ENCODE measurements at places on chromosomes 1 and 21.

DNA sequence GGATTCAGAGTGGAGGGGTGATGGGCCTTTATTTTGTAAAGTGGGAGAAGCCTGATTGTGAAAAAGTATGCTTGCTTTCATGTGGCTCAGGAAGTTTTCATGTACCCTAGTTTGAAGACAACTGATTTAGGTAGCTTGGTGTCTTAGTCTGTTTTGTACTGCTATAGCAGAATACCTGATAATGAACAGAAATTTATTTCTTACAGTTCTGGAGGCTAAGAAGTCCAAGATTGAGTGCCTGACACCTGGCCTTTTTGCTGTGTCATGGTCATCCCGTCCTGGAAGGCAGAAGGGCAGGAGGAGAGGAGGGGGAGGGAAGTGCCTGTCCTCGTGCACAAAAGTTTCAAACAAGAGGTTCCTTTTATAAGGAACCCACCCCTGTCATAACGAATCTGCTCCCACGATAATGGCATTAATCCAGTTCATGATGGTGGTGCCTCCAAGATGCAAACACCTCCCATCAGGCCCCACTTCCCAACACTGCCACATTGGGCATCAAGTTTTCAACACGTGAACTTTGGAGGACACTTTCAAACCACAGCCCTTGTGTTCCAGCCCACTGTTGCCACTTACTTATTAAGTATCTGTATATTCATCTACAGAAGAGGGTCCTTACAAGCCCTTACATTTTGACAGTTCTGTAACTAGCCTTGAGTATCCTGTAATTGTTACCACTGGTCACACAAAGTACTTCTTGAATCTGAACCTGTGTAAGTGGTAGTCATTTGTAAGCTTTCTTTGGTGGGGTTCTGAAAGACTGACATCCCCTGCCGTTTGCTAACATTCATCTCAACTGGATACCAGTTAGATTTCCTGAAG is 9.5 kb downstream of the UCK2 start:
- DNase-seq, result no peak

DNA sequence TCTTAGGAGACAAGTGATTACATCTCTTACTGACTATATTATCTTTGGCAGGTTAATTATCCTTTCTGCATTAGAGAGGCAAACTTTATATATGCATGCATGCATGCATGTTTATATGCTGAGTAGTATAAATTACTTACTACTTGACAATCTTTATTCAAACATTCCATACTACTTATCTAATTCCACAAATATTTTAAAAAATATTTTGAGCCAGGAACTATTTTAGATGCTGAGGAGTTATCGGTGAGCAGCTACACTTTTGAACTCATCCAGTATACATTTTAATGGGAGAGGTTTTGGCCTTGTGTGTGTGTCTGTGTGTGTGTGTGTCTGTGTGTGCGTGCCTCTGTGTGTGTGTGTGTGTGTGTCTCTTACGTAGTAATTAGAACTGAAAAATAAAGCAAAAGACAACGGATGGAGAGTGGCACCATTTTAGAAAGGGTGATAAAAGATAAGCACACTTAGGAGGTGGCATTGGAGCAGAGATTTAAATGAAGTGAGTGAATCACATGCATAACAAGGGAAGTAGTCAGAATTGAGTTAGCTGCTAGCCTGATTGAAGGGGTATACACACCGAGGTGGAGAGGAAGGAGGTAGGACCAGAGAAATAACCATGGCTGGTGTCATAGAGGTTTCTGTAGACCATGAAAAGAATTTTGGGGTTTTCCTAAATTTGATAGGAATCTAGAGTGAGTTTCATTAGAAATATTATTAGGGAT is 1488.4 kb downstream of the MRPL39 start:
- no peak for DNase-seq

DNA sequence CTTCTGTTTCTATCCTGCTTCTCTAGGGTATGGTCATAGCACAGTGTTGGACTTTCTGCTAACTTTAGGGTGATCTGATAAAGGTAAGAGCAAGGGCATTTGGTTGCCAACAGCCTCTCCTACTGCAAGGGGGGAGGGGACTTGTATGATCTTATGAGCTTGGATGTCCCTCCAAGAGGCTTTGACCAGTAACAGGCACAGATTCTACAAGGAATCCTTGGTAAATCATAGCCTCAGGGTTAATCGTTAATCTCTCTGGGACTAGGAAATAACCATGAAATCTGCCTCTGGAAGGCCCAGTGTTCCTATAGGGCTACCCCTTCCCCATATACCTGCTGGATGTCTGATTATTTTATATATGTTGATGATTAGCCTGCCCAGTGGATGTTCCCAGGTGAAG is 134.8 kb upstream of the TNFSF4 start:
- DNase-seq, result peak; percentile 19

- DNase-seq, result no peak
Measured at GRCh38 chr1:18528616-18529015, 47.9 kb downstream of the KLHDC7A start.

- peak; percentile 8 for DNase-seq
Measured at GRCh38 chr1:119647228-119647733, 785 bp downstream of the ZNF697 start.

GRCh38 chr1:22376976-22377375 is 74.7 kb upstream of the ZBTB40 start:
- DNase-seq, result no peak

GRCh38 chr21:24903994-24904635 is 703.2 kb downstream of the MRPL39 start:
- no peak for DNase-seq

GRCh38 chr1:26996024-26996423 is 2.5 kb downstream of the TRNP1 start:
- DNase-seq, result no peak

- DNase-seq, result no peak
Measured at GRCh38 chr21:29301691-29302090, 3.0 kb downstream of the BACH1 start.

DNA sequence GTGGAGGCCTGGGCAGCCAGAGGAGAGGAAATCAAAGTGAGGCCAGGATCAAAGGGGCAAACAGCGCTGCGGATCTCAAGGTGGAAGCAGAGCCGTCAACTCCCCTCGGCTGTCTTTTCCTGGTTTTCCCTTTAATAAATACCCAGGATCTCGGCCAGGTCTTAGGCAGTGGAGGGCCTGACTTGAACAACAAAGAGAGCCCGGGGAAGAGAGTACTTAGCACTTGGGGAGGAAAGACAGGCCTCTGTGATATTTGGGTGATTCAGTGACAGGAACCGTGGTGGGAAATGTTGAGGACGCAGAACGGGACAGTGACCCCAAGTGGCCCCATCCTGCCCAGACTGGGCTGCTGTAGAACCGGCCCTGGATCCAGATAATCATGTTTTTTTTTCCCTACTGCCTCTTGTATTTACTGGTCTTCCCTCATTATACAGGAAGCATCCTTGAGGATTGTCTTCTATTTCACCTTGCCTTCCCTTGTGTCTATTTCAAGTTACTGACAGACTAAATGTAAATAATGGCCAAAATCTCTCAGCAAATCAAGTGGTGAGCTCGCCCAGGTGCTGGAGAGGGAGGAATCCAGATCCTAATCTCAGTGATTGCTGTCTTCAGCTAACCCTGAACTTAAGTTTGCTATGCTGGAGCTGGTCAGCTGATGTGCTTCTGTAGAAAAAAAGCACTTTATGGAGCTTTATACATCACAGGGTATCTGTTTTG is 2.8 kb upstream of the MIXL1 start:
- no peak for DNase-seq

GRCh38 chr1:43171312-43171875 is 696 bp downstream of the EBNA1BP2 start:
- DNase-seq, result no peak

GRCh38 chr1:183543619-183544204 is 46.5 kb downstream of the NCF2 start:
- DNase-seq, result peak; percentile 76

GRCh38 chr1:18229625-18230024 is 122.0 kb downstream of the IGSF21 start:
- no peak for DNase-seq

DNA sequence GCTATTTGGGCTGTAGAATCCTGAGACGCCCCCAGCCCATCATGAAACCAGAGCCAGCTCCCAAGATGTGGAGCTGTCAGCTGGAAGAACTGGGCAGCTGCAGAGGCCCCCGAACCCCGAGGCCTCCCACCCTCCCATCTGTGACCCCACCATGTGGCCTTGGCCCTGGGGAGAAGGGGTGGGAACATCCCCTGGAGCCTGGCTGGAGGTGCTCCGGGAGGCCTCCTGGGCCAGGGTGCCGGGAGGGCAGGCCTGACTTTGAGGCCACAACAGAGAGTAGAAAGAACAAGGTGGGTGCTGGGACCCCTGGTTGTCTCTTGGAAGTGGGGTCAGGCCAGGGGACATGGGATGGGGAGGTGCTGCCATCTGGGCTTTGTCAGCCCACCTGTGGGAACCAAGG is 6.0 kb upstream of the SMYD3 start:
- no peak for DNase-seq

- no peak for DNase-seq
Measured at GRCh38 chr1:78178816-78179215, 133.1 kb downstream of the GIPC2 start.

DNA sequence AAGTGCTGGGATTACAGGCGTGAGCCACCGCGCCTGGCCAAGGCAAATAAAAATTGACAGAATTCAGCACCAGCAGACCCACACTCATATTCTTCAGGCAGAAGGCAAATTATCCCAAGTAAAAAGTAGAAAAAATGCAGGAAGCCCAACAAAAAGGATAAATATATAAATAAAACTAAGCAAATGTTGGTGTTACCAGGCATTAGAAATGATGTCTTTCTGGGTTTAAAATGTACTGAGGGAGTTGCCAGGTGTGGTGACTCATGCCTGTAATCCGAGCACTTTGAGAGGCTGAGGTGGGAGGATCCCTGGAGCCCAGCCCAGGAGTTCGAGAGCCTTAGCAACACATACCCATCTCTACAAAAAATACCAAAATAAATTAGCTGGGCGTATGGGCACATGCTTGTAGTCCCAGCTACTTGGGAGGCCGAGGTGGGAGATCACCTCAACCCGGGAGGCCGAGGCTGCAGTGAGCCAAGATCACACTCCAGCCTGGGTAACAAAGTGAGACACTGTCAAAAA is 6.3 kb downstream of the INTS11 start:
- DNase-seq, result peak; percentile 83

- no peak for DNase-seq
Measured at GRCh38 chr21:26282058-26282457, 111.5 kb upstream of the APP start.

GRCh38 chr1:230208619-230209261 is 141.7 kb downstream of the GALNT2 start:
- DNase-seq, result no peak

GRCh38 chr1:23930270-23930669 is 17.1 kb upstream of the CNR2 start:
- no peak for DNase-seq

- DNase-seq, result no peak
Measured at GRCh38 chr1:51878308-51878615, 265 bp downstream of the NRDC start.

DNA sequence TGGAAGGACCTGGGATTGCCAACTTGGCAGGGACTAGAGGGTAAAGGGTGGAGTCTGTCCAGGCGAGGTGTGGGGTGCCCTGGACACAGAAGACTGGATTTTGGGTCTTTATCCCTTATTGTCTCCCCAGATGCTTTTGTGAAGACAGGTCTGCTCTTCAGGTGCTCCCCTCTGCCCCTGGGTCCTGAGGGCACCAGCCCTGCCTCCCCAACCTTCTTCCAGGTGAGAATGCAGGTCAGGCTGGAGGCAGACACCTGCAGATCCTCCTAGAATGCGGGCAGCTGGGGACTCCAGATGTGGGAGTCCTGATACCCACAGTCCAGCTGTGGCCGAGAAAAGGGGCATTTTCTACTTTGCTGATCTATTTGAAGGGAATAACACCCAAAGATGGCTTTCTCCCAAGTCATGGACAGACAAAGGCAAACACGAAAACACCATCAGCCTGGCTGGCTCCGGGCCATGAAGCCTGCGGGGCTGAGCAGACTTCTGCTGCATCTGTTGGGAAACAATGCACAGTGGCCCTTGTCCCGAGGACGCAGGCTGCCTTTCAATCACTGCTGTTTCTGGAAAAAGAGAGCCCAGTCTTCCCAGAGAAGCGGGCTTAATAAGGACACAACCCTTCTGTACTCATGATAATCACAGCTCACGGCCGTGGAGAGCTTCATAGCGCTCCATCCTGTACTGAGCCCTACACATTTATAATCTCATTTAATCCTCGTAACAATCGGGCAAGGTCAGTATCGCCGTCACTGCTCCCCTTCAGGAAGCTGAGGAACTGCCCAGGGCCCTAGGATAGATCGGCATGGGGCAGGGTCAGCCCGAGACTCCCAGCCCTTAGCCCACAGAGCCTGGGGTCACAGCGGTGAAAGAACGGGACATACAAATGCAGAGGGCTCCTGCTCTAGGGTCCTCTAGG is 62.0 kb upstream of the ABCG1 start:
- DNase-seq, result no peak

GRCh38 chr1:217647791-217648190 is 16.6 kb downstream of the SPATA17 start:
- DNase-seq, result no peak

- no peak for DNase-seq
Measured at GRCh38 chr21:33339918-33340317, 15.1 kb downstream of the IFNAR1 start.

- DNase-seq, result no peak
Measured at GRCh38 chr1:24151175-24151533, 8.2 kb upstream of the IL22RA1 start.

DNA sequence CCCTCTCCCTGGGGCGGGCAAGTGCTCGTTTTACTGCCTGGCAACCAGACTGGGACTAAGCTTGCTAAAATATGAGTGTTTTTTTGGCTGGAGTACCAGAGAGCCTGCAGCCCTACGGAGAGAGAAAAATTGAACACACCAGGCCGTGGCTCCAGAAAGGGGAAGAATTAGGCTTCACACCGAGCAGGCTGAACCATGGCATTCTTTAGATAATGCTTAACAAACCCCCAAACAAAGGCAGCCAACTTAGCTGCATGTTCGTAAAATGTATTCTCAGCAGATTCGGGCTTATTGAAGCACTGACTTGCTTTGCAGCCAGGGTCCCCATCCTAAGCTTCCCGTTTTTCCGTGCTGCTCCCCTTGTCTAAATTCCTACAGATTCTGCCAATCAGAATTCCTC is 76.6 kb downstream of the LMX1A start:
- DNase-seq, result no peak

DNA sequence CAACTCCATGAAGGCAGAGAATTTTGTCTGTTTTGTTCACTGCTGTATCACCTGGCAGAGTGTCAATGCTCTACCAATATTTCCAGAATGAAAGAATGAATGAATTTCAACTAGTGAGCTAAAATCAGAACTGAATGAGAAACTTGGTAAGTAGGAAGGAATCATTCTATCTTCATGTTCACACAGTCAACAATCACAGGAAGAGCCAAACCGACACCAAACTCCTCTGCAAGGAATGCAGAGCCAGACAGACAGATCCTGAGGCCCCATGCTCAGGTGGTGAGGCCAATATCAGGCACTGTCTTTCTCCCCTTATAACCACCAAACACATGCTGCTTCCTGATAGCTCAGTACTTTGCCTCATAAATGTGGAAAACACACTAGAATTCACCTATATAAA is 139.1 kb downstream of the SLC45A1 start:
- DNase-seq, result no peak

GRCh38 chr21:37555672-37556261 is 189.2 kb downstream of the DYRK1A start:
- no peak for DNase-seq

GRCh38 chr1:177249231-177249630 is 78.5 kb downstream of the BRINP2 start:
- DNase-seq, result no peak

- no peak for DNase-seq
Measured at GRCh38 chr21:38420140-38420539, 78.1 kb downstream of the ERG start.

GRCh38 chr1:8154621-8155052 is 128.5 kb upstream of the ERRFI1 start:
- no peak for DNase-seq

All from ACHN (cell line).